ENCODE measurements at places on chromosomes 12 and 14.
A peak's percentile ranks its signal among the peaks of the same experiment; 100 is the strongest.

DNA sequence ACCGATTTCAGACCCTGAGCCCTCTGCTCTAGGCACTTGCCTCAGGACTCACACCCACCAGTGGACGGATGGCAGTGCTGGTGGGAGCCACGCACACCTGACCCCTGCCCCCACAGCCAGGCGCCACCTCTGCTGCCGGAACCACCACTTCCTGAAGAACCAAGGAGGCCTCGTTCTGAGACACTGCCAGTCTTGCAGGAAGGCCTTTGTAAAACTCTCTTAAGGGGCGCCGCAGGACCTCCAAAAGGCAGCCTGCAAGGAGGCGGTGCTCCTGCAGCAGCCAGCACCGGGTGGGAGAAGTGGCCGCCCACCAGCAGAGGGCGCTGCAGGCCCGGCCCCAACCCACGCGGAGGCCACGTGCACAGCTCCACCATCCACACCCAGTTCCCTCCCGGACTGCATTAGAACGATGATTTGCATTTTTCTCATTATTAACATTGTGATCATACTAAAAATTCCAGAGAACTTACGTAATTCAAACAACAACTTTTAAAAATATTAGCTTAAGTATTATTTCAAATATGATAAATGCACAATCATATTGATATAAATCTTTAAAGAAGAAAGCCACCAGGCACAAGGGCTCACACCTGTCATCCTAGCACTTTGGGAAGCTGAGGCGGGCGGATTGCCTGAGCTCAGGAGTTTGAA, 12.8 kb downstream of the STX2 start:
- DNase-seq: peak; percentile 70

DNA sequence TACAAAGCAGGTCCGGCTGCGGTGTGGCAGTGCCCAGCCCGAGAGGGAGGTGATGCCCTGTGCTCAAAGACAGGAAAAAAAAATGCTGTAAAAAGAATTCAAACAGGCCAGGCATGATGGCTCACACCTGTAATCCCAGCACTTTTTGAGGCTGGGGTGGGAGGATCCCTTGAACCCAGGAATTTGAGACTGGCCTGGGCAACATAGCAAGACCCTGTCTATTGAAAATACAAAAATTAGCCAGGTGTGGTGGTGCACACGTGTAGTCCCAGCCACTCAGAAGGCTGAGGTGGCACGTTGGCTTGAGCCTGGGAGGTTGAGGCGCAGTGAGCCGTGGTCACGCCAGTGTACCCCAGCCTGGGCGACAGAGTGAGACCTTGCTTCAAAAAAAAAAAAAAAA, 26.4 kb downstream of the DNAH10 start:
- DNase-seq: no peak

DNA sequence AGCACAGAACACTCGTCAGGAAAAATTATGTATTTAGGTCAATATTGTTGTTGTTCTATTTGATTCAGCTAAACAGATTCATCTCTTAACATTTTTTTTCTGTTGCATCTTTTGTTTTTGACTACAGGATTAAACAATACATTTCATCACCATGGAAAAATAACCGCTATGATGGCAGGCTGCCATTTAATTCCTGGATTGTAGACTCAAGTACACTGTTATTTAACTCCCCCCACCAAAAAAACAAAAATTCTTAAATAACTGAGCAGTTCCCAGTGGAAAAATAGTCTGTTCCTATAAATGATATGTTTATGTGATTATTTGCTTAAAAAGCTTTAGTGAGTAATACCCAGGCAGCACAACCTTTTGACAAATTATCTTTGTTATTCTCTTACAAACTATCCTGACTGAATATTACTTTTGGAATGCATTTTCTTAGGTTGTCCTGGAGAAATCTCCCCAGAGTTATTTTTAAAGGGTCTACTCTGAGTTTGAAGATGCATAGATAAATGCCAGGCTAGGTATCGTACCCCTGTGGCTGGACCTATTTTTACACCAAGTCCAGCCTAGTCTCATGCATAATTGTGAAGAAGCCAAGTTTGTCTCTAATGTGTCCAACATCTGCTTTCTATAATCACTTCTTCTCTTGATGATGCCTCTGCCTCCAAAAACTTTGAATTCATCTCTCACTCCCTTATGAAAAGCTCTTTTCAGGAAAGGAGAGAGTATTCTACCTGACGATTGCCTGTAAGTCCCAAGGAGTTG, 3.7 kb downstream of the KERA start:
- DNase-seq: no peak

DNA sequence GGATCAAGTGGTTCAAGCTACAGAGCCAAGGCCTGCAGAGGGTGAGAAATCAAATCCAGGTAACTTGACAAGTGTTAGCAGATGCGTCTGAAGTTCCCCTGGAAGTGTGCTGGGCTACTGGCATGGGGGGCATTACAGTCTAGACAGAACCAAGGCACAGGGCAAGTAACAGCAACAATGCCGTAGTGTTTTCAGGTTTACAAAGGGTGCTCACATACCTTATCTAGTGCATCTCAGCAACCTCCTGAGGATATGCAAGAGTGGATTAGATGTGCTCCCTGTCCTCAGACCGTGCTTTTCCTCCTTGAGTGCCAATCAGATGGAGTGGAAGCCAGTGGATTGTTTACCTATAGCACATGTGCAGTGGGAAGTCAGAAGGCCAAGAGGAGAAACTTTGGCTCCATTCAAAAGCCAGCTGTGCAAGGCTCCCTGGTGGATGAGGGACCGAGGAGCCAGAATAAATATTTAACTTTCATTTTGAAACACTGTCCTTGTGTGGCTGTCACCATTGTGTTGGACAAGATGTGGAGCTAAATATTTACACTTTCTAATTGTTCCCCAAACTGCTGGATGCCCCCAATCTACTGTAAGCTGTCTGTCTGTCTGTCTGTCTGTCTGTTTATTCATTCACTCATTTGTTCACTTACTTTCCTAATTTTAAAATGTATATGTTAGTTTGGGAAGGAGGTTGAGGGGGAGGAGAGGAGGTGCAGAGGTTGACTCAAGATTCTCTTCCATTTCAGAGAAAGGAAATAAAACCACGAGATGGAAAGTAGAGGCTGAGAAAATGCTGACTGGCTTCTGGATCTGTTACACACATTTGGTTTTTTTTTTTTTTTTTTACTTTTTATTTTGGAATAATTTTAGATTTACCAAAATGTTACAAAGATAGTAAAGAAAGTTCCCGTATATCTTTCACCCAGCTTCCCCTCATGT, 184.0 kb upstream of the PARP11 start:
- DNase-seq: no peak

GRCh38 chr12:25276199-25276937, 25.6 kb upstream of the KRAS start:
- peak; percentile 90 for DNase-seq

DNA sequence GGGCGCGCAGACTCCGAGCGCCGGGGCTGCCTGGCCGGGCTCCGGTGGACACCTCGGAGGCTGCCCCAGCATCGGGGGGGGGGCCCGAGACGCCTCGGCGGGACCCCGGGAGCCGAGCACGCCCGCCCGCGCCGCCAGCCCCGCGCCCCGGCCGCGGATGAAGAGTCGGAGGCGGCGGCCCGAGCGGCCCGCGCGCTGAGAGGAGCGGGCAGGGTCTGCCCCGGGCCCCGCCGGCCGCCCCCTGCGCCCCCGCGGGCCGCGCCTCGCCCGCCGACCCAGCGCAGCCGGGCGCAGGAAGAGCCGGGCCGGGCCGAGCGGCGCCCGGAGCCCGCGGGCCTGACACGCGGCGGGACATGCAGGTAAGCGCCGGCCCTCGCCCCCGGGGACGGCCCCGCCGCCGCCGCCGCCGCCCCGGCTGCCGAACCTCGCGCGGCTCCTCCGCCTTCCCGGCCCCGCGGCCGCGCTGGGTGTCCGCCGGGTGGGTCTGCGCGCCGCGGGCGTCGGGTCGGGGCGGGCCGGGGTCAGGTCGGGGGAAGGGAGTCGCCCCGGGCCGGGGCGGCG, 63.7 kb downstream of the FBXL14 start:
- no peak for DNase-seq
